Left lobe of liver (tissue), 2 donors: ENCODE measurements at places on chromosomes 1 and 21. TPM values are rescaled to one million over a fixed set of nuclear protein-coding genes. Genes with fewer than 3 reads are reported as not detected.

Gene FCRLA
- total RNA-seq: not detected

Gene FCRL1
- total RNA-seq: not detected

Gene C1orf94
- not detected for total RNA-seq

Gene DNAH14
- total RNA-seq: 5.9 TPM

Gene OR2M4
- not detected for total RNA-seq

Gene PBX1
- 9.5 TPM for total RNA-seq

Gene ATP6V1G3
- total RNA-seq: not detected

Gene TINAGL1
- 12.0 TPM for total RNA-seq
